ENCODE measurements at places on chromosomes 3 and 15.
A peak's percentile ranks its signal among the peaks of the same experiment; 100 is the strongest.

DNA sequence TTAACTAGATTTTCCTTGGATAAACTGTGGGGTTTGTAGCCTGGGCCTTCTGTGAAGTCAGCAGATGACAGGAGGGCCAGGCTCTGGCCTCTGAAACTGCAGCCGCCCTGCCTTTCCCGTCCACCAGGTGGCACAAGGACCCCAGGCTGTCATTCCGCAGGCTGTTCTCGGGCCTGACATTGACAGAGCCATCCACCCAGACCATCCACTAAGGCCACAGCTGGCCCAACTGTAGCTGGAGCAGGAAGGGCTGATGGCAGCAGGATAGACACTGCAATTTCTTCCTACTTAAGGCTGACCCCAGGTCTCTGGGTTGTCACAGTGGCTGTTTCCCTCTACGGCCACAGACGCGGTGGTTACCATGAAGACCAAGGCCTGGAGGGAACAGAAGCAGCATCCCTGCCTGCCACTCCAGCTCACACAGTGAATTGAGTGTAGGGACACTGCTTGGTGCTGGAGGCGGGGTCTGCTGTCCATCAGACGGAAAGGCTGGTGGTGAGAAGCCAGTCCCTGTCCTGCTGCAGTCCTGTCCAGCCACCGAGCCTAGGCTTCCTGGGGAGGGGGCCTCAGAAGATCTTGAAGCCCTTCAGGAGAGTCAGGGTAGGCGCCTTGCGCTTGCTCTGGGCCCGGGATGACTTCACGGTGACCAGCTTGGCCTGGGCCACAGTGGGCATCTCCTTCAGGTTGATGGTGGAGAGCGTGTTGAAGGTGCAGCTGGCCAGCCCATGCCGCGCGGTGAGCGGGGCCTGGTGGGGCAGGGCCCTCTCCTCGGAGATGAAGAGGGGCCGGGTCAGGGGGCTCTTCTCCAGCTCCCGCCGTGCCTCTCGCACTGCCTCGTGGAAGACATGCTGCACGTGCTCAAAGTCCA lies 9.4 kb downstream of the SLC51B start:
- DNase-seq: peak; percentile 40

DNA sequence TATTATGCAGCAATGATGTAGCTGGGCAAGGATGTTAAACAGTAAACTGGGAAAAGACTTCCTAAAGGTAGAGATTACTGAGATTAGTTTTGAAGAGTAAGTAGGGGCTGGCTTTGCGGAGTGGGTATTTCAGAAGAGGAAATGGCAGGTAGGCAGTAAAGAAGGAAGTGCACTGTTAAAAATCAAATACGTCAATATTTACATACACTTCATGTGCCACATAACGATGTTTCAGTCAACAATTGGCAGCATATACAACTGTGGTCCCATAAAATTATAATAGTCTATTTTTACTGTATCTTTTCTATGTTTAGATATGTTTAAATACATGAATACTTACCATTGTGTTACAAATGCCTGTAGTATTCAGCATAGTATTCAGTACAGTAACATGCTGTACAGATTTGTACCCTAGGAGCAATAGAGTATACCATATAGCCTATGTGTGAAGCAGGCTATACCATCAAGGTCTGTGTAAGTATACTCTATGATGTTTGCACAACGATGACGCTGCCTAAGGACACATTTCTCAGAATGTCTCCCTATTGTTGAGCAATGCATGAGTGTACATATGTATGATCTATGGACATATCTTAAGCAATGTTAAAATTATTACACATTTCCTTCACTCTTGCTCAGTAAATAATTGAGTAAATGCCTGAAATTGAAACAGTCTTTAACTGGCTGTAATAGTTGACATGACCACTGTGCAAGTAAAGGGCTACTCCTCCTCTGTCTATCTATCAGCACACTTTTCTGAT lies 196.7 kb downstream of the ISL2 start:
- DNase-seq: peak; percentile 61

DNA sequence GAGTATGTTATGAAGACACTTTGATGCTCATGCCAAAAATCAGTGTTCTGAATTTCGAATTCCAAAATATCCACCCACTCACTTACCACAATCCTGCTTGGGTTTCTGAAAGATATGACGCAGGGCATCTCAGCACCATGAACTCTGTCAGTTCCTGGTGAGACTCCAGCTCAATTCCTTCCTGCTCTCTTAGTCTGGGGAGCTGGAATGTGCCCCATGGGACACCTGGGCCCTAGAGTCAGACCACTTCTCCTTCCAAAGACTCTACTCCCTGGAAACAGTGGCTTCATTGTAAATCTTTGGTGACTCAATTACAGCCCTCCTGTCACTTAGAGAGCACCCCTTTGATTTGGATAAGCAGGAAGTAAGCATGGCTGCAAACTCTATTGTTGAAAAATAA lies 50.5 kb downstream of the CD86 start:
- DNase-seq: no peak

- DNase-seq: peak; percentile 25
These were observed 7.2 kb downstream of the TM4SF1 start for GRCh38 chr3:149369991-149370866.

- no peak for DNase-seq
These were observed 60.4 kb downstream of the CD200 start for GRCh38 chr3:112393360-112393728.

Measured in NCI-H2081 (cell line).